ENCODE measurements at places on chromosomes 7 and 10.

- DNase-seq, result no peak
Observed at GRCh38 chr10:71621231-71622153, 98.1 kb downstream of the C10orf105 start.

DNA sequence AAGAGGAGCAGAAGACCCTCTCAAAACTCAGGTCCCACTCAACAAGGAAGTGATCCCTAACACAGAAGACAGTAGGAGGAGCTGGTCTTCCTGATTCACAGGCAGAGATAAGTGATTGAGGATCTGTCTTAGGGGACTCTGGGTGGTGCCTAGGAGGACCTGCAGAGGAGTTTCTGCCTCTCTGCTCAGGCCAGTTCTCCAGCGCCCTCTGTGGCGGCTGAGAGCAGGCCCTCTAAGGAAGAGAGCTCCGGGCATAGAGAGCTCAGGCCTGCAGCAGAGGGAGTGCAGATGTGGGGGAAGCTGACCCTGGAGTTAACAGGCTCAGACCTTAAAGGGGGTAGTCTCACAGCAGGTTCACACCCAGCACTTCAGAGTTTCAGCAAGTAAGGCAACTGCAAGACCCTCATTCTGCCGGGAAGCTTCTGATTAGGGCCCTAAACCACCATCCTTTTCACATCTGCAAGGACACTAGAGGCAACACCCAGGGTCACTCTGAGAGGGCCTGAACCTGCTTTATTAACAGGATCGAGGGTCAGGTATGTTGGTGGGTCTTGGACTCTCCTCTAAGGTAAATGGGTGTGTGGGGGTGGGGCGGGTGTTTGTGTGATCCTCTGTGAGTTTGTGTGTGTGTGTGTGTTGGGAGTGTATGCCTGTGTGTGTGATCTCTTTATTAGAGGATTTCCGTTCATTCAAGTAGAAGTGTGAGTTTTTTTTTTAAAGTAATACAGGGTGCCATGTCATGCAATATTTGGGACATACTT lies 57.6 kb upstream of the TARP start:
- DNase-seq, result no peak

DNA sequence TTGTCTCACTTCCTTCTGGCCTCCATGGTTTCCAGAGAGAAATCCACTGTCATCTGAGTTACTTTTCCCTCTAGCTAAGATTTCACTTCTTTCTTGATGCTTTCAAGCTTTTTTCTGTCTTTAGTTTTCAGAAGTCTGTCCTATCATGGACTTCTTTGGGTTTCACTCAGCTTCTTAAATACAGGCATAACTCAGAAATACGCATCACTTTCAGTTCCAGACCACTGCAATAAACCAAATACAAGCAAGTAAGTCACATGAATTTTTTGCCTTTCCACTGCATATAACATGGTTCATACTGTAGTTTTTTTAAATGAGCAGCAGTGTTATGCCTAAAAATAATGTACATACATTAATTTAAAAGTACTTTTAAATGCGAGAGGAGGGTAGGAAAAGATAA lies 48.7 kb downstream of the STK17A start:
- DNase-seq, result no peak

DNA sequence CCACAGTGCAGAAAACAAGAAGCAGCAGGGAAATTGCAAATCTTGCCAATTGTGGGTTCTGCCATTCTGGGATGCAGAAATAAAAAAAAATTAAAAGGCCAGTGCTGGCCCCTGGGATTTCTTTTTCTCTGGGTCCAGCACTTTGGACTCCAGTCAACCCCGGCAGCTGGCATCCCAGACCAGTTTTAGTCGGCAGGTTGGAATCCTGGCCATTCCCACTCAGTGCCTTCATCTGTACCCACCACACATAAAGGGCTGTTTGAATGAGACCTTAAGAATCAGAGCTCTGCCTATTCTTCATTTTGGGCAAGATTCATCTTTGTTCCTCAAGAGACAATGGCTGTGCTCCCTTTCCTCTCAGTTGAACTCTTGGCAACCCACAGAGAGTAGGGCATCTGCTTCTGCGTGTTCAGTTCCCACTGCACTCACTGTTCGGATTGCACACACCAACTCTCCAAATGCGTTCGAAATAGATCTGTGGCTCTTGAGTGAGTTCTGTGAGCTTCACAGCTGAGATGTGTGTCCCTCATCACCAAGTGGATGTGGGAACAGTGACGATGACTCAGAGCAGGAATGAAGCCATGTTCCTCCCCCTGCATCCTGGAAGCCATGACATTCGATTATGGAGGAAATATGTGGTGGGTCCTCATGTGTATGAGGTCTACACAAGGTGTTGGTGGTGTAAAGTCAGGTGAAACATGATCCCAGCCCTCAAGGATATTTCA lies 63.0 kb upstream of the EGFR start:
- DNase-seq, result no peak

- DNase-seq, result no peak
Observed at GRCh38 chr10:62154231-62154630, 114.4 kb downstream of the RTKN2 start.

GRCh38 chr7:112162142-112162766 lies 43.9 kb downstream of the DOCK4 start:
- no peak for DNase-seq

GRCh38 chr10:105785721-105786120 lies 1144.6 kb downstream of the SORCS3 start:
- no peak for DNase-seq

- DNase-seq, result peak; percentile 12
Observed at GRCh38 chr7:69516238-69516820, 81.9 kb upstream of the AUTS2 start.

DNA sequence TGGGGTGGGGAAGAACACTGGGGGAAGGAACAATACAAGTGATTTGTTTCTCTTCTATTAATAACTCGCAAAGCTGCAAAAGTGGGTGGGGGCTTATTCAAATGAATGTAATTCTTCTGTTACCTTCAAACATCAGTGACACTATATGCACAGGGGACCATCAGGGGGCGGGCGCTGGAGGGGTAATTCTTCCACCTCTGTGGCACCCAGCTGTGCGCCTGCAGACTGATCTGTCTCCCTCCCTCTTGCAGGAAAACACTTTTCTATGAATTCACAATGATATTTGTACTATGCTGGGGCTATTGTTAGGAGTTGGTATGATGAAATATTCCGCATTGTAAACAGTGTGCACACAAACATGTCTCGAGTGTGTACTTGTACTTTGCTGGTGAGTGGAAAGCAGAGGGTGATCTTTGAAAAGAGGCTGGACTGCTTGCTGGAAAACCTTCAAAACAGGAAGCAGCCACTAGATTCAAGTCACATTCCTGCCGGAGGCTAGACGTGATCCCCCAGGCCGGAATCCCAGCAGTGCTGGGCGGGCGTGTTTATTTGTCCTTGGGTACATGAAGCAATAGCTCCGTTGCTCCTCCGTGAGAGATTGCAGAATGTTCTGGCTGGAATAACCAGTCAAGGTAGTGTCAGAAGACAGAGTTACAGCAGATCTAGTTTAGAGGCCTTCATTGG lies 15.8 kb upstream of the BNIP3 start:
- DNase-seq, result no peak

- DNase-seq, result no peak
Observed at GRCh38 chr7:37198041-37198905, 250.4 kb downstream of the ELMO1 start.

Data from left forelimb (tissue), 1 donor.